HS-27A (cell line): ENCODE measurements at places on chromosomes 12 and 14.

- no peak for DNase-seq
These were observed 5.1 kb downstream of the P3H3 start for GRCh38 chr12:6833189-6833890.

DNA sequence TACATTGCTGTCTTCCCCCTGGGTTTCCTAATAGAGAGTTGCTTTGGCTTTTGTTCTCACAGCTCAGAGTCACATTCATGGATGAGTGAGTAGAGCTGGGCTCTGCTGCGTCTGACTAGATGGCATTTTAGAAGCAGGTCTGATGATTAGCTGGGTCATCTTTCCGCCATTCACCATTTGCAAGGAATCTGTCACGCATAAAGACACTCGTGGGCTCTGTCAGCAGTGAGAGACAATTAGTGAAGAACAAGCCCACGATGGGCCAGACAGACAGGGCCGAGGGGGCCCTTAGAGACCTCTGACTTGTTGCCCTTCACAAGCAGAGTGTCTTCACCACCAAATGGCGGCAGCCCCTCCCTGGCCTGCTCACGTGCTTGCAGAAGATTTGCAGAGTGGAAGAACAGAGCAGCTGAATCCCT is 175.0 kb downstream of the CRADD start:
- DNase-seq = no peak

- no peak for DNase-seq
These were observed 96.4 kb downstream of the SYNE3 start for GRCh38 chr14:95420060-95420459.

GRCh38 chr12:85796001-85796400 is 40.2 kb downstream of the RASSF9 start:
- no peak for DNase-seq
